ENCODE measurements at places on chromosomes 5 and 9.

- no peak for DNase-seq
Measured at GRCh38 chr9:111740739-111741138, 54.0 kb downstream of the SHOC1 start.

GRCh38 chr5:152523964-152524363, 118.9 kb upstream of the NMUR2 start:
- DNase-seq, result no peak

- no peak for DNase-seq
Measured at GRCh38 chr9:130448771-130449603, 4.2 kb downstream of the ASS1 start.

- DNase-seq, result no peak
Measured at GRCh38 chr5:43548358-43548757, 8.5 kb downstream of the PAIP1 start.

DNA sequence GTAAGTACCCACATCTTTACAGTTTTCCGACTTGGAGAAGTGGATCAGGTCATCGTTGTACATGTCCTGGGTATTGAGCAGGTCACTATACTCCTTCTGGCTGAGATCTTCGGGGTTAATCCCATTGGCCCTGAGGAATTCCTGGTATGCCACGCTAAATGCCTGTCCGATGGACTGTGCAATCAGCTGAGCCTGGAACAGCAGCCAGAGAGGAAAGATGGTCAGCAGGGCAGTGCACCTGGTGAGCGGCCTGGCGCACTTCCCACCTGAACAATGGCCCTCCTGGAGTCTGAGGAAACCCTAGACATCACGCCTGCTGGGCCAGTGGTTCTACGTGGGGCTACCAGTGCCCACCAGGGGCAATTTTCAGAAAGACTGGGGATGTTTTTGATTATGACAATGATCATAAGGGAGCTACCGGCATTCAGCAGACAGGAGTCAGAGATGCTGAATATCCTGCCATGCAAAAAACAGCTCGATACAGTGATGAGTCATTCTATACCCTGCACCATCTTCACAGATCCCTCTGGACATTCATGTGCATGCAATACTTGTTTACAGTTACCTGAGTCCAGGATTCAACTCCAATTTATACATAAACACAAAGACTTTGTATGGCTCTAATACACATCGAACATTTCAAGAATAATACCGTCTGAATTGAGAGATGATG, 127.2 kb downstream of the ENTREP1 start:
- peak; percentile 58 for DNase-seq

DNA sequence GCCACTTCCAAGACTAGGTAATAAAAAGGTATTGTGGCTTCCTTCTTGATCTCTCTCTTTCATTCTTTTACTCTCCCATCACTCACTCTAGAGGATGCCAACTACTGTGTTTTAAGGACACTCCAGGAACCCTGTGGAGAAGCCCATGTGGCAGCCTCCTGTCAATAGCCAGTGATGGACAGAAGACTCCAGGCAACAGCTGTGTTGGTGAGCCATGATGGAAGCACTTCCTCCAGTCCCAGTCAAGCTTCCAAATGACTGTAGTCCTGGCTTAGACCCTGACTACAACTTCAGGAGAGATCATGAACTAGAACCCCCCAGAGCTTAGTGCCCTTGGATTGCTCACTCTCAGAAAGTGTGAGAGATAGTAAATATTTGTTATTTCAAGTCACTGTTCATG, 123.9 kb downstream of the PPP2R2B start:
- DNase-seq, result no peak

DNA sequence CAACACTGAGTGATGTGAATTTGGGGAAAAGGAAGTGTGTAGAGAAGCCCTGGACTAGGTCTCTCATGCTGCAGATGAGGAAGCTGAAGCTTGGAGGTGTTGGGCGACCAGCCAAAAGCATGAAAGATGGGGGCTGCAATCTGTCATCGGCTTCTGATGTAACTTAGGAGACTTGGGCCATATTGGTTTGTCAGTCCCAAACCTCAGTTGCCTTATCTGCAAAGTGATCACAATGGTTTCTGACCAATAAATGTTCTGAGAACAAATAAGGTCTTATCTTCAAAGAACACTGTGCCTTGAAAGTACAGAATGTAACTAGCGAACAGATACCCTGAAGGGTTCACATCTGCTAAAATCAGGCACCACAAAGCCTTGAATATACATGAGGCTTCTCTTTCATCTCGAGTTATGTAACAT, 198.4 kb upstream of the NR3C1 start:
- no peak for DNase-seq

DNA sequence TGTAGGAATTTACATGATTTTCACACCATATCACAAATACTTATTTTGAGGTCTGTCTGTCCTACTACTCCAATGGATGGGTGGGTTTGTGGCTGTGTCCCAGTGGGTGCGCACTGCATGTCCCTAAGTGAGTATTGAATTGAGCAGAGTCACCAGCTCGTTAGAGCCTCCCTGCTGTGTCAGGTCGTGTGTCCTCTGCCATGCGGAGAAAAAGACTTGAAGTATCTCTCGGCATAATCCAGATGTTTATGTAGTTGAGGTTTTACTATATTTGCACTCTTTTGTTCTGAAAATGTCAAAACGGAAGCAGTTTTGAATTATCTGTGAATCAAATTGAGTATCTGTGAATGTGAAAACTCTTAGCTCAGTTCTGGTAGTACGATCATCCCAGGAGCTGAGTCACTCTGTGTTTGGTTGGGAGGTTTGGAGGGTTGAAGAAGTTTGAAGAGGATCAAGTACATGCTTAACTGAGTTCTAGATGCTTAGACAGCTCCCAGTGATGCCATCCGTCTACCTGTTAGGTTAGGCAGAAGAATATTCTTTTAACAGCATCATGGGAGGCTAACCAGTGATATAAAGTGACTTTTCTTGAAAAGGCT, 194.2 kb downstream of the TENT4A start:
- DNase-seq, result no peak

DNA sequence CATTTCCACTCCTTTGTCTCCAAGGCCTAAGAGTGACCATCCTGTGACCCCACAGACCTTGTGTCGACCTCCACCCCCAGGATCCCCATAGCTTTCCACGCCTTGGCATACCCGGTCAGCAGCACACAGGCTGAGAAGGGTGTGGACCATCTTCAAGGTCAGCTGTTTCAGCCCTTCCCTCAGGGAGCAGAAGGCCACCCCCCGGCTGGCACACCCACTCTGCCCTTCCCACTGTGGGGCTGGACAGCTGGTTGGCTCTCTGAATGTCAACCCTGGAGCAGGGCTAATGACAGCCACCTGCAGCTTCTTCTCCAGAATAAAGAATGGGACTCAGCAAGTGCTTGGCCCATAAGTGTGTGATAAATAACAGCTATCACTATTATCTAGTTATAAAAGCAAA, 93.1 kb downstream of the OLFM1 start:
- DNase-seq, result no peak

DNA sequence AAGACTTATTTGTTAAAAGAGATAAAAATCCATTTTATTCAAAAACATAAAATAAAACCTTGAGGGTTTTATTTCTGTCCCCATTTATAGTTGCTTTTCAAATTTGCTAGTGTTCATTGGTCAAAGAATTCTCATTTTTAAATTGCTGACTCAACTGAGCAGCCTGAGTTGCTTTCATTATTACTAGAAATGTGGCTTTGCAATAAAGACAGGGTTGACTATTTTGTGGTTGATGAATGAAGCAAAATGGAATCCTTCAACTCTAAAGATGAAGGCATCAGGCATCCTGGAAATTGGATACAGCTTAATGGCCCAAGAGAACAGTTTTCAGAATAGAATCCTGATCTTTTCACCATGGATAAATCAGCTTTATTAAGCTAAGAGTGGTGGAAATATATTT, 23.9 kb upstream of the PPP3R2 start:
- DNase-seq, result no peak

DNA sequence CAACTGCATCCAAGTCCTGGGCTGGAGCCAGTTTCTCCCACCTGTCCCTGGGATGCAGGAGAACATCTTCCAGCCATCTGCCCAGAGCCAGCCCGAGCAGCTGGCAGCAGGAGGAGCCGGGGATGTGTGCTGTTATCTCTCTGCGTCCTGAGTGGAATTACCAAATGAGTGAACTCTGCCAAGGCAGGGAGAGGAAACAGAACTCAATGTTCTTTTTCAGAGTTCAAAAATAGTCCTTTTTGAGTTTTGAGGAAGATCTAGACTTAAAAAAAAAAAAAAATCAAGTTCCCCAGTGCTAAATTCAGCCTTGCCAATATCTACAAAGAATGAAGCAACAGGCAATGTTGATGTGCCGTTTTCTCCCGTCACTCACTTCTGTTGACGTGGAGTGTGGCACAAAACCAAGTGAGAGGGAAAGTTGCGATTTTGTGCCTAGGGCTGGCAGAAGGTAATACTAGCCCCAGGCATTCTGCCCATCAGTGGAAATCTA, 56.2 kb downstream of the TMOD1 start:
- DNase-seq, result no peak

- DNase-seq, result no peak
Measured at GRCh38 chr5:59591162-59591561, 302.4 kb downstream of the PDE4D start.

DNA sequence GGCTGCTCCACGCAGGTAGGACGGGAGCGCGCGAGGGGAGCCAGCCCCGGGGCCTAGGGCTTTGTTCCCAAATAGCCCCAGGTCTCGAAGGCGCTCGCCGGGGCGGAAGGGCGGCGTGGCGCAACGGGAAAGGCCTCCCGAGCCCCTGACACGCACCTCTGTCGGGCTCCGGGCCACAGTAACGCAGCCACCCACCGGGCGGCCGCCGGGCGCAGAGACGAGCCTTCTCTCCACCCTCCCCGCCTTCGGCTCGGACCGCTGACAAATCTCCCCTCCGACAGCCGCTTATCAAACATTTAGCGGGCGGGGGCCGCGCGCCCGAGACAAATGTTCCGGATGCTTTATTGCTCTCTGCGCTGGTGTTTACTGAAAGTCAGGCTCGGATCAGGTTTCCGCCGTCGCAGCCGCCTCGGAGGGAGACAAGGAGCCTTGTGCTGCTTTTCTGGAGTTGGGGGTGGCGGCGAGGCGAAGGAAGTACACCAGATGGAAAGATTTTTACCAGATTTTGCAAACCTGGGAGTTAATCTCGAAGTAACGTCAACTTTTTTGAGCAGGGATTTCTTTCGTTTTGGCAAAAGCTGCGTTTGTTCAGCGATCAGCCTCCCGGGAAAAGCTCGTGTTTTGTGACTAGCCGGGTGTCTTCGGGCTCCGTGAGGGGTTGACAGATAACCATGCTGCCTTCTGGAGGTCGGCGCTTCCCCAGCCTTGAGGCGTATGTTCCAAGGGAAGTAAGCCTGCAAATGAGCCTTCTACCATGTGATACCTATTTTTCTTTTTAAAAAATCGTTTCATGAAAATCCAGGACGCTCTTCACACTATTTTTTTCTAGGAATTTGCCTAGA, 950 bp downstream of the RGMB start:
- DNase-seq, result peak; percentile 68

GRCh38 chr9:21268347-21268657, 28.5 kb upstream of the IFNA14 start:
- DNase-seq, result no peak

- peak; percentile 96 for DNase-seq
Measured at GRCh38 chr9:124940894-124941678, at the start of gene GOLGA1. GOLGA1 (minus strand) TSS chr9:124941083; CDS start chr9:124938711, 2,372 bp downstream.

GRCh38 chr5:58851153-58851552, 268.3 kb downstream of the RAB3C start:
- DNase-seq, result no peak

DNA sequence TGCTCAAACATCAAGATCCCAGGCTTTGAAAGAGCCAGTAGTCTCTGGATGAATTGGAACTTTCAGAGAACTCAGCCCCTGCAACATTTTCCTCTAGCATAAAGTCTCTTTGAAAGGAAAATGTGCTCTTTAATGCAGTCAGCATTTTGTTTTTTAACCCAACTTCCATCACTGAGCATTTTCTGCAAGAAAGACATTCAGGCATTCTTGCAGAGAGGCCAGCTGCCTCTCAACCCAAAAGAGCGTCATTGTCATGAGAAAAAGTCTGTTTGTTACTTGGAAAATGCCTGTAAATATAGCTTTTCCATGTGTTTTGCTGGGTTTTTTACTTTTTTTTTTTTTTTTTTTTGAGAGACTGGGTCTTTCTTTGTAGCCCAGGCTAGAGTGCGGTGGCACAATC, 225.0 kb downstream of the ADAMTSL1 start:
- DNase-seq, result no peak

DNA sequence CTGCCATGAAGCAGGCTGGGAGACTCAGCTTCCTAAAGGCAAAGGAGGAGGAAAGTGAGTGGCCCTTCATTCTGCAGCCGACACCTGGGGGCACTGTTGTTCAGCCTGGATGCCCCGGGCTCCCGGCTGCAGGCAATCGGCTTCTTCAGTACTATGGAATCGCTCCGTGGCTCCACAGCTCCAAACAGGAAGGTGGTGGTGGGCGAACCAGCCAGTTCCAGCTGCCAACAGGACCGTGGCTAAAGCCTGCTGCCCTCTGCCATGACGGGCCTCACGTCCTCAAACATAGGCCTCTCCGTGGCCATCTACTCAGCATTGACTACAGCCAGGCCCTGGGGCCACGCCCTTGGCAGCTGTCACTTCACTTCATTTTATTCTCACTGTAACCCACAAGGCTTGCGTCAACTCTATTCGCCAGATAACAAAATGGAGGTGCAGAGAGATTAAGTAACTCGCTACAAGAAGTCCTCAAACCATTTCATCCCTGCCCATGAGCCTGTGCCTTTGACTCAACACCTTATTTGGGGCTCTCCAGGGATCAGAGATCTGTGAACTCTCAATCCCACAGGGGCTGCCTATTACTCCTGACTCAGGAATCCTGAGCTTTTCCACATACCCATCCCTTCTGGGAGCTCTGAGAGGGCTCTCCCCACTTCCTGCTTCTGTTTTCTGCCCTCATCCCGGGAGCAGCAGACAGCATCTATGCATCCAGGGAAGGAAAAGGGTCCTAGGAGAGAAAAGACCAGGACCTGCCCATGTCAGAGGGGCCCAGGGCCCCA, 38.0 kb downstream of the PAX5 start:
- peak; percentile 35 for DNase-seq

DNA sequence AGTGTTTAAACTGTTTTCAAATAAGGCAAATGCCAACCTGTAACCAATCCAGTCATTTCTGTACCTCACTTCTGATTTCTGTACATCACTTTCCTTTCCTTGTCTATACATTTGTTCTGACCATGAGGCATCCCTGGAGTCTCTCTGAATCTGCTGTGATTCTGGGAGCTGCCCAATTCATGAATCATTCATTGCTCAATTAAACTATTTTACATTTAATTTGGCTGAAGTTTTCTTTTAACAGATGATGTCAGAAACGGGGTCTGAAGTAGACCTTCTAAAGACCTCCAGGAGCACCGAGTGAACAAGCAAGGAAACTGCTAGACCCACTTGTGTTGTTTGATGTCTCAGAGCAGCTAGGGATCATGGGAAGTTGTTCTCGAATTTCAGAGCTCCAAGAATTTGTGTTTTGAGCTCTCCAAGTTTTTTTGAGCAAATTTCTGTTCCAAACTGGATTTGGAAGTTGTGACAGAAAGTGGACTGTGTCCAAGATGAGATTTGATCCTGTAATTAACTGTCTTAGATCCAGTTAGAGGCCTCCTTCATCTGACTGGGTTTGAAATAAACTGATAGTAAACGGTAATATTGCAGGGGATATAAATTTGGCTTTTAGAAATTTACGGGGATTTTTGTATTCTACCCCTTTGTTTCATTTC, 490.8 kb upstream of the ST8SIA4 start:
- no peak for DNase-seq
